ENCODE measurements at places on chromosomes 3 and 15.

DNA sequence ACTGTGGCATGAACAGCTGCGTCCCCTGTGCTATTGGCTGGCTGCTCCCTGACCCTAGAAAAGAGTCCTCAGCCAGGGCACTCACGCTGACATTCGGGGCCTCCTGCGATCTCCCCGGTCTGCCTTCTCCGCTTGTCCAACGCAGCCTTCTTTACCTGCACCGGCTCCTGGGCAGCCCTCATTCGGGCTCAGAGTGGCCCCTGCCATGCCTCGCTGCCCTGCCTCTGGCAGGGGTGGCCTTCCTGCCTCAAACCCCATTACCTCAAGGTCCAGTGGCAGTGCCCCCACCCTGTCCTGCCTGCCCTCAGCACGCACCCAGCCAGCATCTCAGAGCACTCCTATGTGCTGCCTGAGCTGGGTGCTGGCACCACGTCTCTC lies 86.5 kb downstream of the TBC1D2B start:
- no peak for DNase-seq

GRCh38 chr3:143506190-143506589 lies 342.1 kb downstream of the SLC9A9 start:
- DNase-seq: no peak

GRCh38 chr15:39936681-39937080 lies 2.8 kb downstream of the EIF2AK4 start:
- no peak for DNase-seq

DNA sequence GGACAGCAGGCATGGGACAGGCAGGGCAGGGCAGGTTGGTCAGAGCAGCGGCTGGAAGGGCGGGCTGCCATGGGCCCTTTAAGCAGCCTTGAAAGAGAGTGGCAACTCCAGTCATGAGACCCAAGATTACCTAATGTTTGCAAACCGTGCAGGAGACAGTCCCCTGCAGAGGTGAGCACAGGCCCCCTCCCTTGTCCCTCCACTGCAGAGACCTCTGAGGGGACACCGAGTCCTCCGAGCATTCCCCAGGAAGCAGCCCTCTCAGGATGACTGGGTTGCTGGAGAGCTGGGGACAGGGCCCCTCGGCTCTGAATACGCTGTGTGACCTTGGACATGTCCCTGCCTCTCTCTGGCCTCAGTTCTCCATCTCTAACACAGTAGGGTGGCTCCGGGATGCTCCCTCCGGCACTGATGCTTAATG lies 81.4 kb downstream of the IQSEC1 start:
- no peak for DNase-seq

GRCh38 chr3:99774467-99774866 lies 43.2 kb upstream of the CMSS1 start:
- DNase-seq: peak; percentile 93

GRCh38 chr15:68341760-68342725 lies 64.5 kb downstream of the FEM1B start:
- no peak for DNase-seq

DNA sequence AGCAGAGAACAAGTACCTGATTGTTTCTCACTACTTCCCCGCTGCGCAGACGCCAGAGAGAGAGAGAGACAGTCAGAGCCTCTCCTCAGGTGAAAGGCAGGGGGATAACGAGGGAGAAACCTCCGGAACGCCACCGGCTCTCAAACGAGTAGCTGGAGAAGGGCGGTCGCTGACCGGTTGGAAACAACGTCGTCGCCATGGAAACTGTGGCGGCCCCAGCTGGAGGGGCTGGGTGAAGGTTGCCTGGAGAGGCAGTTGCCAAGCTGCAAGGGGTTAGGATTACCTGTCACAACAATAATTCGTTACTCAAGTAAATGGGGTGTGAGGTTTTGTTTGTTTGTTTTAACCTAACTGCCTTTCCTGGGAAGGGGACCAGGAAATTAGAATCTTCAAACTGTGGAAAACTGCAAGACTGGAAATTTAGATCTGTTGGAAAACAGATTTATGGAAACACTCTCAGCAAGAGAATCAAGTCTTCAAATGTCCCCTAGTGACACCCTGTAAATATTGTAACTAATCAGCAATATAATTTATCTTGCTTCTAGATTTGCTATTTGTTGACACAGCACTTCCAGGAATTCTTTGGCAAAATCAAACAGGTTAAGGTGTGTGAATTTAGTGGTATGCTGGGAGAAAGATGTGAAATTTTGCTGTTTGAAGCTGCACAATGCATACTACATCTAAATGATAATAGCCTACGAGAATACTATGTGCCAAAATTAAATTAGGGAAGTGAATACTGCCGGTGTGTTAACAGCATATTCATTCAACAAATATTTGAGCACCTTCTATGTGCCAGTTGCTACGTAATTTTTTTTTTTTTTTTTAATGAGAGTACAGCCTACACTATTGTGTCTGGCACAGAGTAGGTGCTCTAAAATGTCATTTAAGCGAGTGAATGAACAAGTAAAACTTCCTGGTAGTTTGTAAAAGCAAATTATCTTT lies at the start of gene DNAH12:
Gene DNAH12 (minus strand): TSS at position 164 of the 945 bp plus-strand sequence. CDS start 1,474 bp downstream, outside the sequence.
- DNase-seq: peak; percentile 23

GRCh38 chr15:76447728-76448441 lies 111.3 kb downstream of the ISL2 start:
- DNase-seq: no peak
